ENCODE measurements at places on chromosomes 7 and 10.

- DNase-seq, result no peak
These were observed 286.0 kb downstream of the TWIST1 start for GRCh38 chr7:18831419-18831818.

DNA sequence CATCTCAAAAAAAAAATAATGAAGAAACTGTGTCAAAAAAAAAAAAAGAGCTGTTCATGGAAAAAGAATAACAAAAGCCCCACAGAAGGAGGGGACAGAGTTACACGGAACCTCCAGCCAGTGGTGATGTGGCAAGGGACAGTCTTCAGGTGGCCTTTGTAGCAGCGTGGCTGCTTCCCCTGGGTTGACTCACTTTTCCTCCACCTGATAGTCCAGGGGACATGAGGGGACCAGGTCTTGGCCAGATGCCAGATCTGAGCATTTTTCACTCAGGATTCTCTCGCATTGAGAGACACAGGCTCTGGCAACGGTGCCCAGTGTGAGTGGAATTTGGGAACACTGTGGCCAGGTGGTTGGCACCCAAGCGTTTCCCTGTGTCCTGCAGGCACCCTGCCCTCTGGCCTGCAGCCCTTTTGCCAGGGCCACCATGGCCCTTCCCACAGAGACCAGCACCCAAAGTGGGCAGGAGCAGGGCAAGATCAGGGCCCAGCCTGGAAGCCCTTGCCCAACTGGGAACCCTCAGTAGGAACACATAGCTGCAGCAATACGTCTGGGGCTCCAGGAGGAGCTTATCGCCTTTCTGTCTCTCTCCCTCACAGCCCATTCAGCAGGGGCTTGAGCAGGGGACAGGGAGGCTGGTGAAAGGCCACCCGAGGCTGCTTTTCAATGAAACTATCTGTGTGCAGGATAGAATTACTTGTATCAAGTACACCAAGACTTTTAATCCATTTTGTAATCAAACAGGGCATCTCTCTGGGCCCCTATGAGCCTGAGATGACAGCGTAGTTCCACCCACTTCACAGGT, 159.1 kb downstream of the UBE2H start:
- DNase-seq, result no peak

DNA sequence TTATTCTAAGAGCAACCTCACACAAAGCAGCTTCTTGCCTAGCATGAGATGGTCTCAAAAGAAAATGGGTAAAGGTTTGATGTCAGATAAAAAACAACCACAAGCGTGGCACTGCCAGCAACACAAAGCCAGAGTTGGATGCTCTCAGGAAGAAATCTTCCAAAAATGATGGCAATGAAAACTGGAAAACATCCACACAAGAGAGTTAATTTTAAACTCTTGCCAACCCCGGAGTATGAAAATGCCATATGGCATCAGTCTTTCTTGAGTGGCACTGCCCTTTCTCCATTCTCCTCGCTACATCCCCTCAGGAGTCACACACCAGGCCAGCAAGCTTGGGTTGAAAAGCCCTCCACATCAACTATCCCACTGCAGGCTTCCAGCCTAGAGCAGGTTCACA, 41.0 kb downstream of the CADPS2 start:
- no peak for DNase-seq

- DNase-seq, result no peak
These were observed 2.2 kb upstream of the SUN1 start for GRCh38 chr7:830069-830468.

DNA sequence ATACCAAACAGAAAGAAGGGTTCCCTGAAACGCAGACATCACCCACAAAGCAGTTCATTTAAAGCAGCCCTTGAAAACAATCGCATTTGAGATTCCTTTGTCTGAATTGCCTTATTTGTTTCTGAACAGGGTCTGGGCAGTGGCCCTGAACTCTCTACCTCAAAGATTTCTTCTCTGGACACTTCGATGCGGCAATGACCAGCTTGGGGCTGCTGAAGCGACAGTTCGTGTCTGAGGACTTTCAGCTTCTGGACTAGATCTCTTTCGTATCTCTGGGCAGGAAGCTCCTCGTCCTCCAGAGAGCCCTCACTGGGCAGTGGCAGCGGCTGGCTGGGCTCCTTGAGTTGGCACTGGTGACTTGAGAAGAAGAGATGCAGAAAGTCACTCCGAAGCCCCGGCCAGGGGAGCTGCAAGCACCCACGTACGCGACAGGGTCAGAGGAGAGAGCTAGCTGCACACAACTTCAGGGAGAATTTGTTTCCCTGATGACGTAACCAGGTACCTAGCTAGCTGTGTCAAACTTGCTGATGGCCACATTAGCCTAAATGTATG, 96.3 kb downstream of the SMURF1 start:
- DNase-seq, result no peak

GRCh38 chr10:99450624-99451498, 20.4 kb upstream of the GOT1 start:
- DNase-seq, result no peak

GRCh38 chr7:69773535-69774225, 175.4 kb downstream of the AUTS2 start:
- DNase-seq, result no peak

DNA sequence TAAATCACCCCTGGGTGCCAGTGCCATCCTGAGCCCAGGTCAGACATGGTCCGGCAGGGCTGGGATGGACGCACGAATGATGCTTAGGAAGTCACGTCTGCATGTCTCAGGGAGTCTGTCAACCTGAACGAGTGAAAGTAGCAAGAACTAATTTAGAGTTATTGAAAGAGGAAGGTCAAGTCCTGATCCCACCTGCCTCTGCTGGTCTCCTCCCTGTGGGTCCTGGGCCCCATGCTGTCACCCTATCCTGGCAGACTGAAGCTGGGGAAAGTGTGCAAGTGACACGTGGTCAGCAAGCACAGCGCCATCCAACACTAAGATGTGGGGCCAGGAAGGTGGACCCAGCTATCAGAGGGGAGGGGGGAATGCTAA, 26.1 kb upstream of the GRID1 start:
- no peak for DNase-seq

- DNase-seq, result no peak
These were observed 112.5 kb upstream of the UNC5B start for GRCh38 chr10:71099731-71100361.

GRCh38 chr10:105964009-105964408, 1200.5 kb downstream of the SORCS1 start:
- DNase-seq, result no peak

- no peak for DNase-seq
These were observed 39.2 kb upstream of the CARD11 start for GRCh38 chr7:3082831-3083230.

Data from activated naive CD4-positive, alpha-beta T cell treated with anti-CD3 and anti-CD28 coated beads for 36 hours (primary cell).